ENCODE measurements at places on chromosomes 5 and 9. TPM values are rescaled to one million over a fixed set of nuclear protein-coding genes. Genes with fewer than 3 reads are reported as not detected.

GRCh38 chr5:141182248-141182647 lies at the start of gene PCDHB16:
TSS of gene PCDHB16 (plus strand) at chr5:141182387. CDS start at chr5:141182560, 173 bp downstream.
- no peak for DNase-seq

The LCN10 gene
- 2.8 TPM for total RNA-seq

The TRPM6 gene
- 0.99 TPM for total RNA-seq

The AFF4 gene
- 61.4 TPM for total RNA-seq

The PCYOX1L gene
- total RNA-seq = 7.9 TPM
